Cardiac atrium fibroblast (primary cell): ENCODE measurements at places on chromosomes 2 and 18. TPM values are rescaled to one million over a fixed set of nuclear protein-coding genes. Genes with fewer than 3 reads are reported as not detected.

The TAF4B gene
- 3.8 and 4.5 TPM in 2 replicates for total RNA-seq

The CXCR1 gene
- total RNA-seq = not detected in 2 replicates

The LAMA3 gene
- 0.54 and 1.8 TPM in 2 replicates for total RNA-seq

The ING5 gene
- total RNA-seq = 10.8 and 18.3 TPM in 2 replicates

The ST8SIA5 gene
- total RNA-seq = not detected in 2 replicates

The CHRNG gene
- total RNA-seq = not detected in 2 replicates

The OTOS gene
- total RNA-seq = not detected in 2 replicates

The TLX2 gene
- not detected in 2 replicates for total RNA-seq

The SGO2 gene
- total RNA-seq = 4.5 and 18.6 TPM in 2 replicates

The HOXD11 gene
- total RNA-seq = not detected in 2 replicates

The FOXI3 gene
- total RNA-seq = not detected in 2 replicates

The ALLC gene
- total RNA-seq = not detected in 2 replicates

The COBLL1 gene
- 0.36 and 3.7 TPM in 2 replicates for total RNA-seq

The RAB27B gene
- 1.8 and 5.1 TPM in 2 replicates for total RNA-seq

The CRYBA2 gene
- total RNA-seq = not detected in 2 replicates

The FEV gene
- total RNA-seq = not detected in 2 replicates

The SEMA4C gene
- total RNA-seq = 28.2 and 39.0 TPM in 2 replicates

The SIX3 gene
- total RNA-seq = not detected in 2 replicates

The MYO7B gene
- total RNA-seq = 0.18 TPM in 1 of 2 replicates, not detected in the other

The PSTPIP2 gene
- 1.8 and 3.1 TPM in 2 replicates for total RNA-seq

The DNAH6 gene
- under 0.01 TPM in 1 of 2 replicates, not detected in the other for total RNA-seq

The COL4A3 gene
- total RNA-seq = 3.1 and 3.2 TPM in 2 replicates

The TUBB8B gene
- total RNA-seq = not detected in 2 replicates

The CFAP65 gene
- not detected in 2 replicates for total RNA-seq

The EPG5 gene
- total RNA-seq = 16.1 and 23.7 TPM in 2 replicates

The SERPINE2 gene
- 113 and 177 TPM in 2 replicates for total RNA-seq

The NEB gene
- under 0.01 TPM in 2 replicates for total RNA-seq

The CWC22 gene
- total RNA-seq = 7.9 and 10.5 TPM in 2 replicates

The LIMS3 gene
- total RNA-seq = 0.65 and 2.3 TPM in 2 replicates
